Hair follicle dermal papilla cell (primary cell): ENCODE measurements at places on chromosomes 11 and 22. TPM values are rescaled to one million over a fixed set of nuclear protein-coding genes. Genes with fewer than 3 reads are reported as not detected.

The ZNF280A gene
- not detected in 2 replicates for total RNA-seq

The KCNJ4 gene
- total RNA-seq, result not detected in 2 replicates

The MB gene
- not detected in 2 replicates for total RNA-seq

The DPAGT1 gene
- total RNA-seq, result 15.1 and 20.1 TPM in 2 replicates

The AMOTL1 gene
- 61.4 and 70.9 TPM in 2 replicates for total RNA-seq

The KCNQ1 gene
- not detected in 2 replicates for total RNA-seq

The SHISAL1 gene
- total RNA-seq, result 2.1 and 3.4 TPM in 2 replicates

The KLHDC7B gene
- 0.12 TPM in 1 of 2 replicates, not detected in the other for total RNA-seq

The UBQLN3 gene
- total RNA-seq, result 0.12 and 0.16 TPM in 2 replicates

The OR52H1 gene
- total RNA-seq, result 0.81 TPM in 1 of 2 replicates, not detected in the other

The NEFH gene
- 0.12 and 0.16 TPM in 2 replicates for total RNA-seq

The KREMEN1 gene
- 35.0 and 39.3 TPM in 2 replicates for total RNA-seq

The C22orf42 gene
- total RNA-seq, result not detected in 2 replicates

The GLYAT gene
- total RNA-seq, result not detected in 2 replicates

The ADAMTS8 gene
- total RNA-seq, result 0.12 and 0.16 TPM in 2 replicates

The DLAT gene
- total RNA-seq, result 33.3 and 41.1 TPM in 2 replicates

The DEUP1 gene
- total RNA-seq, result under 0.01 TPM in 1 of 2 replicates, not detected in the other

The RAG2 gene
- not detected in 2 replicates for total RNA-seq

The SHANK2 gene
- 0.85 and 0.97 TPM in 2 replicates for total RNA-seq

The CNGA4 gene
- 0.16 TPM in 1 of 2 replicates, not detected in the other for total RNA-seq

The APOA4 gene
- not detected in 2 replicates for total RNA-seq

The OR8A1 gene
- total RNA-seq, result under 0.01 TPM in 1 of 2 replicates, not detected in the other

The APOL5 gene
- not detected in 2 replicates for total RNA-seq

The ANO1 gene
- total RNA-seq, result 0.16 and 0.49 TPM in 2 replicates

The TSGA10IP gene
- total RNA-seq, result not detected in 2 replicates

The MPPED1 gene
- not detected in 2 replicates for total RNA-seq

The GGTLC2 gene
- total RNA-seq, result not detected in 2 replicates

The APOBEC3H gene
- not detected in 2 replicates for total RNA-seq

The SLC16A8 gene
- under 0.01 and 0.24 TPM in 2 replicates for total RNA-seq

The RTN4RL2 gene
- total RNA-seq, result 0.12 and 0.49 TPM in 2 replicates

The CNTF gene
- 2.9 and 3.4 TPM in 2 replicates for total RNA-seq

The OSM gene
- not detected in 2 replicates for total RNA-seq

The MS4A3 gene
- not detected in 2 replicates for total RNA-seq

The LRRC74B gene
- total RNA-seq, result 0.16 and 0.36 TPM in 2 replicates

The DEFB131B gene
- not detected in 2 replicates for total RNA-seq

The APOBEC3B gene
- 0.49 and 1.8 TPM in 2 replicates for total RNA-seq

The JAM3 gene
- total RNA-seq, result 59.6 and 78.4 TPM in 2 replicates
